ENCODE measurements at places on chromosomes 3 and 15. TPM values are rescaled to one million over a fixed set of nuclear protein-coding genes. Genes with fewer than 3 reads are reported as not detected.

GRCh38 chr15:50939911-50940310 is 31.4 kb downstream of the AP4E1 start:
- DNase-seq, result no peak

Gene FBXL22
- not detected for total RNA-seq

Gene SERPINI2
- 5.0 TPM for total RNA-seq

Gene NLGN1
- 0.18 TPM for total RNA-seq

- DNase-seq, result no peak
Measured at GRCh38 chr3:151630938-151631441, 102.7 kb upstream of the AADACL2 start.

GRCh38 chr3:162605651-162606204 is 1109.1 kb downstream of the OTOL1 start:
- no peak for DNase-seq

All from Peyer's patch (tissue), 4 donors.